ENCODE measurements at places on chromosomes 12 and 14.

- DNase-seq = no peak
These were observed 11.5 kb downstream of the NKX2-1 start for GRCh38 chr14:36508418-36509068.

- no peak for DNase-seq
These were observed 139.5 kb downstream of the TMEM121 start for GRCh38 chr14:105665951-105666277.

- peak; percentile 78 for DNase-seq
These were observed 16.1 kb downstream of the UBC start for GRCh38 chr12:124898200-124898922.

- no peak for DNase-seq
These were observed 91.6 kb upstream of the PTPRQ start for GRCh38 chr12:80352474-80352873.

DNA sequence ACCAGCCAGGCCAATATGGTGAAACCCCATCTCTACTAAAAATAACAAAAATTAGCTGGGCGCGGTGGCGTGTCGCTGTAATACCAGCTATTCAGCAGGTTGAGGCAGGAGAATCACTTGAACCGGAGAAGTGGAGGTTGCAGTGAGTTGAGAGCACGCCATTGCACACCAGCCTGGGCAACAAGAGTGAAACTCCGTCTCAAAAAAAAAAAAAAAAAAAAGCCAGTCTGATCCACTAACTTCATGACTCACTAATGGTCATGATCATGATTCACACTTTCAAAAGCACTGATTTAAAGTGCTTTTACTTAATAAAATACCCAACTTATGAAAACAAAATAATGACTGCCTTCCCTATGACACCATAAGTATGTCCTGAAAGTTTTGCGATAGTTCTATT is 38.4 kb upstream of the CPM start:
- DNase-seq = no peak

DNA sequence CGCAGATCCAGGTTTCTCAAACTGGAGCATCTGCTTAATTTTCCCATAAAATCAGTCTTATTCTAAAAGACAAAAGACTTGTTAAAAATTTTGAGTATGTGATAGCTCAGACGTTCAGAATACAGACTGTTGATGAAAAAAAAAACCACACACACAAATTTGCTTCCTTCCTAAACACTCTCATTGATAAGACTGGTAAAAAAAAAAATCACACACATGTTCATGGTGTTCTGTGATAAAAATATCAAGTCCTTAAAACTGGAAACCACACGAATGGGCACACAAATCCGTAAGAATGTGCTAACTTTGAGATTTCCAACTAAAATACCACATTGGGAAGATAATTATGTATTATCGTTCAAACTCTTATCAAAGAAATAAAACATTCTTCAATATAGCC is 6.7 kb upstream of the ARID4A start:
- DNase-seq = no peak

DNA sequence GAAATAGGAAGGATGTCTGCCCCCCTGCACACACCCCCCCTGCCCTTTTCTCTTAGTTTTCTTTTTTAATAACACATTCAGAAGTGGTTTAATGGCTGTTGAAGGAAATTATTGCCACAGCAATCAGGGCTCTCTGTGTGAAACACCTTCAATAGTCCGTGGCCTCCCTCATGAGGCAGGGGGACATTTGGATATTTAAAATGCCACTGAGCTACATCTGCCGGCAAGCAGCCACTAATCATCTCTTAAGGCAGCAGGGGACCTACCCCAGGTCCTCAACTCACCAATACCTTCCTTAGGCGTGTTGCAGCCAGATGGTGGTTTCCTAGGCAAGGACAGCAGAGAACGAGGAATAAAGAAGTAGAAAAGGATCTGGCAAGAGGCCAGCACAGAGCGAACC is 283.2 kb downstream of the TTC8 start:
- no peak for DNase-seq

DNA sequence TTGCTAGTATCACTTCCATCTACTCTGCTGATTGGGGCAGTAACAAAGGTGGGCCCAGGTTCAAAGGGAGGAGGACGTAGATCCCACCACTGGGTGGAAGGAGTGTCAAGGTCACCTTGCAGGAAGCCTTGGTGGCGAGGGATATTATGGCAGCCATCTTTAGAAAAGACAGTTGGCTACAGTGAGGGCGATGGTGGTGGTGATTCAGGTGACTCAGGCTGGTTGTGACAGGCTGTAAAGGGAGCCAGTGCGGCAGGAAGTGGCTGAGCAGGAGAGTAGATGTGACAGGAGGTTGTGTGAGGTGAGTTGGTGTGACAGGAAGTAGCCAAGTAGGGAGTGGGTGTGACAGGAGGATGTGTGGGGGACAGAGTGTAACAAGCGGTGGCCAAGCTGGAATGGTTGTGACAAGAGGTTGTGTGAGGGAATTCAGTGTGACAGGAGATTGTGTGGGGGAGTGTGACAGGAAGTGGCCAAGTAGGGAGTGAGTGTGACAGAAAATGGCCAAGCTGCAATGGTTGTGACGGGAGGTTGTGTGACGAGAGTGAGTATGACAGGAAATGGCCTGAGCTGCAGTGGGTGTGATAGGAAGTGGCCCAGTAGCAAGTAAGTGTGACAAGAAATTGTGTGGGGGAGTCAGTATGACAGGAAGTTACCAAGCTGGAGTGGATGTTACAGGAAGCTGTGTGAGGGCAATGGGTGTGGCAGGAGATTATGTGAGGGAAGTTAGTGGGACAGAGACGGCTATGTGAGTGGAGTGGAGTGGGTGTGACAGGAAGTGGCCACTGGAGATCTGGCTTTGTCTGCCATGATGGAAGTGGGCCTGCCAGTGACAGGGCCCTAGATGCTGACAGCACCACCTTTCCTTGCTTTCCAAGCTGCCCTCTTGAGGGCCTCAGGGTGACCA is 136.5 kb upstream of the MYL2 start:
- DNase-seq = peak; percentile 74

DNA sequence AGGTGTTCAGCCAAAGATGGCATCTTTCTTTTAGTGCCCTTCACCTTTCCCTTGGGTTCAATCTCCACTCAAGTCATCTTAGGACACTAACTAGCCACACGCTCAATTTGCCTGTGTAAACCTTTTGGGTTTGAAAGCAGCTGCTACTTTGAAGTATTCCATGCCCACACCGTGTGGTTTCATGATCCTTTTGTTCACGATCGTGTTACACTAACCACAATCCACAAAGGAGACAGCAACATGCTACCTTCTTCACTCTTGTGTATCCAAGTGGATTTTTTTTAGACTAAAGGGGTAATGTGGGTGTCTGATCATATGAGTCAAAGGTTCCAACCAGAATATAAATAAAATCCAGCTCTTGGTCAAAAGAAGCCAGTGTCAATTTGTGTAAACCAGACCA is 122.7 kb upstream of the FAR2 start:
- DNase-seq = no peak

- DNase-seq = no peak
These were observed 8.7 kb downstream of the ZBTB1 start for GRCh38 chr14:64513271-64513670.

- DNase-seq = no peak
These were observed 6.0 kb downstream of the HEATR5A start for GRCh38 chr14:31414190-31414833.

DNA sequence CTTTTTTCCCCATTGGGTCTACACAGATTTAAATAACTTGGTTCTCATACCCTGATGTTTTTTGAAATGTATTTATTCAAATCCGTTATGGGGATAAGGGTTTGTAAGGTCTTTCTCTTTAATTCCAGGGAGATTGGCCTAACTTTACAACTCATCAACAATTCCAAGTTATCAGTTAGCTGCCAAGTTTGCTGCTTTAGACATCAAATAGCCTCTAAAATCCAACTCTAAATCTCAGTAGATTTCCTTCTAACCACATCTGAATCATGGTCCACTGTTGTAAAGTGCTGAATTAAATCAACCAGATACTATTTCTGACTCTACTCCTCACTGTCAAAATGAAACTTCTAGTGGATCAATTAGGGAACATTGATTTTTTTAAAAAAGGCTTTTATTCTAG is 364.1 kb upstream of the E2F7 start:
- no peak for DNase-seq

DNA sequence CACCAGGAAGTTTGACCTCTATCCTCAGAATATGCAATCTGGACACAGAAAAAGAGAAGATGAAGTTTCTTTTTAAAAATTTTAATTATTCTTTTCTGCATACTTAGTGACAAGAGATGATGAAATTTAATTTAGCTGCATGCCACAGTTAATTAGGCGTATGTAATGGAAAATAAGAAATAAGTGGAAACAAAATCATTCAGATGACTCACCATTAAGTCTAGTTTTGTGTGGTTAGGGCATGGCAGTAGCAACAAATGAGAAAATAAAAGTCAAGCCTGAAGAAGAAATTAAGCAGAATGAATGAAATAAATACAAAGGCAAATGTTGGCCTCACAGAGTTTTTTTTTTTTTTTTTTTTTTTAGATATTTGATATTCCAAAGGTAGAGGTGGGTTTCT is 30.9 kb upstream of the KLRD1 start:
- DNase-seq = no peak

Data from stimulated activated CD4-positive, alpha-beta T cell treated with anti-CD3 and anti-CD28 coated beads, Interleukin-15, amount 100 ng/mL, for 24 hours (primary cell).